ENCODE measurements at places on chromosomes 7 and 10. TPM values are rescaled to one million over a fixed set of nuclear protein-coding genes. Genes with fewer than 3 reads are reported as not detected.

SLC26A3 gene
- not detected for total RNA-seq

CTAGE8 gene
- 5.1 TPM for total RNA-seq

ARMH3 gene
- total RNA-seq: 14.2 TPM

PDZD7 gene
- total RNA-seq: 0.85 TPM

H2BK1 gene
- not detected for total RNA-seq

EPO gene
- 0.41 TPM for total RNA-seq

INSYN2A gene
- not detected for total RNA-seq

CALML3 gene
- 4.7 TPM for total RNA-seq

MYH16 gene
- 1.3 TPM for total RNA-seq

PNLIPRP3 gene
- 13.4 TPM for total RNA-seq

Data from foreskin keratinocyte (primary cell).